ENCODE measurements at places on chromosomes 7 and 10.
A peak's percentile ranks its signal among the peaks of the same experiment; 100 is the strongest.

GRCh38 chr7:65233409-65234034, 140.1 kb upstream of the ZNF92 start:
- DNase-seq, result no peak

DNA sequence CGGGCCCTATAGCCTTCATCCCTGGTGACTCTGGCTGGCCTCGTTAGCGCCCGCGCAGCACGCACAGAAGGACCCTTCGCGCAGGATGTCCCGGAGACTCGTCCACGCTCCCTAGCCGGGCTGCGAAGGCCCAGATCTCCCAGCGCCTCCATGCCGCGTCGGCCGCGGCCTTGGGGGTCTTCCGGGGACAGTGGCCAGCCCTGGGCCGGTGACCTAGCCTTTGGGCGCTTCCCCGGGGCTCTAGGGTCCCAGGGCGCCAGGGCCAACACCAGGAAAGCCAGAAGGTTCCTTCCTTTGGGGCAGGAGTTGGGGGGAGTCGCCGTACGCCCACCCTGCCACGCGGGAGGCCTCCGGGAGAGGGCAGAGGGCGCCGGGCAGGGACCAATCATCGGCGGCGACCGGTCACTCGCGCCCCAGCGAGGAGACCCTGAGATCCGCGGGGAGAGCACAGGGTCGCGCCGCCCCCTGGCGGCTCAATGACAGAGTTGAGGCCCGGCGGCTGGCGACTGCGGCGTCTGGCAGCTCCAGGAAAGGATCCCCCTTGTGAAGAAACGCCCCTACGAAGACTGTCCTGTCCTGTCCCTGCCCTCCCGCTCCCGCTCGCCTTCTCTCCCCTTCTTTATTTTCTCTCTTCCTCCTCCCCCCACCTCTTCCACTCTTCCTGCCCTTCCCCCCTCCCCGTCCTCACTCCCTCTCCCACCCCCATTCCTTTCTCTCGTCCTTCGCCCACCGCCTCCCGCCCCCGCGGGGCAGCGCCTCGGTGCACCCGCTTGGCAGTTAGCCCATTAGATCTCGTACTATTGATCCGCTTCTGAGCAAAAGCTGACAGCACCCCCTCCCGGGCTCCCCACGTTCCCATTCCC, 62.3 kb upstream of the LBX1 start:
- peak; percentile 57 for DNase-seq

DNA sequence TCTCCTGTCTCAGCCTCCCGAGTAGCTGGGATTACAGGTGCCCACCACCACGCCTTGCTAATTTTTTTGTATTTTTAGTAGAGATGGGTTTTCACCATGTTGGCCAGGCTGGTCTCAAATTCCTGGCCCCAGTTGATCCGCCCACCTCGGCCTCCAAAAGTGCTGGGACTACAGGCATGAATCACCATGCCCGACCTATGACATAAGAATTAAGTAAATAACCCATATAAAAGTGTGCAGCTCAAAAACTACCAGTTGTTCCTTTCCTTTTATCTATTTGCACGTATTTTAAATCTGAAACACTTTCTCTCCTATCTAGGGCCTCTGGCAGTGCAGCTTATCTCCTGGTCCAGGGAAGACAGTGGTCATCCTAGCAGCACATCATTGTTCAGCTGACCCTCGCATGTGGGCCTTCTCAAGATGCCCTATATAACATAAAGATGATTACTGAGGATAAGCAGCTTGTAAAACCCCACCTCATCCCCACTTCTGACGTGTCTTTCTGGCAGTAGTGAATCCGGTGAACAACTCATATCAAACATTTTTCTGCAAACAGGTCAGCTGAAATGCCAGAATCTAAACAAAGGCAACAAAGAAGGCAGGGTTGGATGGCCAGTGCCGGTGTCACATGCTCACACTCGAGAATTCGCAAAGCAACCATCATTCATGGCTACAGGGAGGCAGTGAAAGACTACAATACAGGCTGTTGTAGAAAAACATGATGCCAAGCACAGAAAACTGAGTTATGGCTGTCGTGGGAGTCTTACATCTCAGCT, 36.0 kb upstream of the KCNIP2 start:
- DNase-seq, result peak; percentile 69

DNA sequence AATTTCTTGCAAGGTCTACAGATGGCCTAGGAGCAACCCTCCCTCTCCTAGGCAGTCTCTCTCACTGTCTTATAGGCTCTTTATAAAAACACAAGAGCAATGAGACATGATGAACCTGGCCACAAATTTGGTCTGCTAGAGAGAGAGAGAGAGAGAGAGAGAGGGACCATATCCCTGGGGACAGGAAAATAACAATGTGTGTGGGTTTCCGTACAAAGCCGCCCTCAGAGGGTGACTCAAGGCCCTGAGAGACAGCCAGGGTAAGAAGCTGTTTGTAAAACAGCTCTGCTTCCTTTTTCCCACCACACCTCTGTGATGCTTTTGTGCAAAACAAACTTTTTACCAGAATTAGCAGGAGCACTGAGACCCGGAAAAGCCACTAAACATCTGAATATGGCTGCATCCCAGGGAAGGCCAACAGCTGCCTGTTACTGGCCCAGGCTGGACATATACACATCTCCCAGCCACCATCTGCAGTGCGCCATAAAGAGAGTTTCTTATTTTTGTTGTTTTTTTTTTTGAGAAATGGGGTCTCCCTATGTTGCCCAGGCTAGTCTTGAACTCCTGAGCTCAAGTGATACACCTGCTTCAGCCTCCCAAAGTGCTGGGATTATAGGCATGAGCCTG, 18.4 kb downstream of the GIMAP5 start:
- no peak for DNase-seq

- DNase-seq, result peak; percentile 86
These were observed 1.1 kb downstream of the RADIL start for GRCh38 chr7:4882169-4883032.

DNA sequence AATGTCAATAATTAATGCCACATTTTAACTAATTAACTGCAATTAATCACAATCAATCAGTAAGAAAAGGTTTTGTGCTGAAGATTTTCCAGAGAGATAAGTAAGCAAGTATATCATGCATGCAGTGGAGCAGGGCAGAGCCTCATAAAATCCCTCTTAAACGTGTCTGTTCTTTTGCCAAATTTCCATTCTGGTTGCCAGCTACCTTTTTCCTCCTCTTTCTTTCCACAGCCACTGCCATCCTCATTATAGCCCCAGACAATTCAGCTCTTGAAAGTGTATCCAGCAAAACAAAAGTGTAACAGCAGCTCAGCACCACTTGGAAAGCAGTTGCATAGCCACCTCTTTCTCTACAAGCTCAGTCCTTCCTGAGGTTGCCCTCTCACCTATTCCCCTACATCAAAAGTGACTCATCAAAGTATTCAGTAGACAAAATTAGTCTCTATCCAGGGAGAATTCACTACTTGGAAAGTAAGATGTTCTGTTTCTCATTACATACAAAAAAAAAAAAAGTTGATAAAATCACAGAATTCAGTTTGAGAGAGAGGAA, 26.9 kb upstream of the EPHB6 start:
- no peak for DNase-seq

DNA sequence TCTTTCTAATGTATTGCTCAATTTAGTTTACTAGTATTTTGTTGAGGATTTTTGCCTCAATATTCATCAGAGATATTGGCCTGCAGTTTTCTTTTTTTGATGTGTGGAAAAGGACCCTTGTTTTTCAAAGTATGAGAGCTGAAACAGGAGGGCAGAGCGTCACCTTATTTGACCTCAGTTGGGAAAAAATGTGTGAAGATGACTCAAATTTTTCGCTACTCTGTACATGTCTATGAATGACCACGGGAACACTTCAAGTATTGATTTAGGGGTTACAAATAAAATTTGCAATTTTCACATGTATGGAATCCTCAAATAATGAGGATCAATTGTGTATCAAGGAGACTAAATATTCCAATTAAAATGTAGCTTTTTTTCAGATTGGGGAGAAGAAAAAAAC, 103.1 kb downstream of the ZFAND4 start:
- no peak for DNase-seq

GRCh38 chr7:107744345-107744750, 406 bp downstream of the CBLL1 start:
- no peak for DNase-seq

DNA sequence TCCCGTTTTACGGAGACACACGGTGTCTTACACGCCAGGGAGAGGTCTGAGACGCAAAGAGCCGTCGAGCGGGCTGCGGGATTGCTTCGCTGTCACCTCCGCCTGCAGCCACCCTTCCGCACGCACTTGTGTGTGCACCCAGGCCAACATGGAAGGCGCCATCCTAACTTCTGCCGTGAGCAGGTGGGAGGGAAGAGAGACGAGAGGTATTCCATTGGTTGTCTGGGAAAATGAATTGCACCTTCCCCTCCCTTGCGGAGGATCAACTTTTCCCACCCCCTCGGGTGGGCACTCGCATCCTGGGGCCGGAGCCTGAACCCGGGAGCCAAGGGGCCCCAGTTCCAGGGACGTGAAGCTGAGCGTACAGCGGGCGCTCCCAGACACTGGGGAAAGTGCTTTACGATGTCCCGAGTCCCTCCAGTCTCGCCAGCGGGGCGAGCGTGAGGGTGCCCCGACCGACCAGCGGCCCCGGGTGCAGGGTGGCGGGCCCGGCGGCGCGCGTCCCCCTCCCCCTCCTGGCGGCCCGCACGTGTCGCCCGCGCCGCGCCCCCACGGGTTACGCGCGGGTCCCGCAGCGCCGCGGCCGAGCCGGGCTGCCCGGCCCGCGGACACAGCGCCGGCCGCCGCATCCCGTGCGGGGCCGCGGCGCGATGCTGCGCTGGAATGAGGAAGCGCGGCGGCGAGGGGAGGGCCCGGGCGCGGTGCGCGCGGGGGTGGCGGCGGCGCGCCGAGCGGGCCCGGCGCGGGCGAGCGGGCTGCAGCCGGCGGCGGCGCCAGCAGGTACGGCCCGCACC, 984 bp upstream of the IKZF1 start:
- no peak for DNase-seq

DNA sequence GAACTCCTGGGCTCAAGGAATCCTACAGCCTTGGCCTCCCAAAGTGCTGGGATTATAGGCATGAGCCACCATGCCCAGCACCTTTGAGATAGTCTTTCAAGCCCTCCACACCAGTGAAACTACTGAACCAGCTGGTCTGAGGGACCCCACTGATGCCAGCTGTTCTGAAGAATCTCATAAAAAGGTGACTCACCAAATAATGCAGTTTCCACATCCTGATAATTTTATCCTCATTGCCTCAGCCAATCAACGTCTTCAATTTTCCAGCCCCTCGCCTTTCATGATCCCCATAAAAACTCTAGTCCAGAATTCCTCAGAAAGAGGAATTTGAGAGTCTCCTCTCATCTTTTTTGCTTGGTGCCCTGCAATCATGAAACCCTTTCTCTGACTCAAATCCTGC, 1691.6 kb upstream of the LRRTM3 start:
- no peak for DNase-seq

GRCh38 chr7:16422917-16423316, 1.6 kb upstream of the CRPPA start:
- DNase-seq, result no peak

DNA sequence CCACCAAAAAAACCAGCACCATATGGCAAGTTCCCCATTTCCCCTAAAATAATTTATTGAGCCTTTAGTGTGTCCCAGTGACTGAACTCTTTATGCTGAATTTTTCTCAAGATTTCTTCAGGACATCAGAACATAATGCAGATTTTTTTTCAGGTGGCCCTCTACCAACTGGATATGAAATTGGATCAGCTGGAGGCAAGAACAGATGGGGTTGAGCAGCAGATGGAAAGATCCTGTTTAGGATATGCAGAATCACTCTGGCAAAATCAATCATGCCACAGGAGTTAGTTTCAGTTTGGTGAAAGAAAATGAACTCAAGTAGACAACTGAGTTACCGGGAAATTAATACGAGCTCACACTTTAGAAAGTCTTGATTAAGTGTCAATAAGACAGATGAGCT, 761.5 kb upstream of the C7orf33 start:
- no peak for DNase-seq

DNA sequence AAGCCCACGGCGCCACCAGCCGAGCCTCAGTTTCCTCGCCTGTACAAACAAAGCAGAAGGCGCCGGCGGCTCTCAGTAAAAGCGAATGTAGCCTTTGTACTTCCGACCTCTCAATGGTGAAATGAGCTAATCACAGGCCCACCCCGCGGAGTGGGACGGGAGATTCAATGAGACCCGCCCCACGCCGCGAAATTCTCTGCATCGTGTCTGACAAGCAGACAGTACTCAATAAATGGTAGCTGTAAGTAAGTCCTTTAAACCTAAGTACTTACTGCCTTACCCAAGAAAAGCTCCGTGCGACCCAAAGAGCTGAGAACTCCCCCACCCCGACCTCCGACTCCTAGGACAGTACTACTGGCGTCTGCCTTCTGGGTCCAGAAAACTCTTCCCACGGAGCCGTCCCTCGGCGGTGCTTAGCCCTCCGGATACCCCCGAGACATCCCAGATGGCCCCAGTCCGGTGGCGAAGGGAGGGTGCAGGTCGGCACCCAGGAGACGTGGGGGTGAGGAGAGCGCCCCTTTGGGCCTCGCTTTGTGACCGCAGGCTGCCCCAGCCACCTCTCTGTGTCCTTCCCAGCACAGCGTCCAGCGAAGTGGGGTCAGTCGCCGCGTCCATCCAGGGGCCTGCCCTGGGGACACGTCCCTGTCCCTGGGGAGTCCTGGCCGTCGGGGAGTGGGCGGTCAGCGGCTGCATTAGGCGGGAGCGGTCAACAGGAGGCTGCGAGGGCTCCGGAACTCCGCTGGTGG, 972 bp upstream of the CXCL12 start:
- DNase-seq, result no peak

GRCh38 chr10:127364034-127364433, 167.6 kb upstream of the INSYN2A start:
- DNase-seq, result no peak

DNA sequence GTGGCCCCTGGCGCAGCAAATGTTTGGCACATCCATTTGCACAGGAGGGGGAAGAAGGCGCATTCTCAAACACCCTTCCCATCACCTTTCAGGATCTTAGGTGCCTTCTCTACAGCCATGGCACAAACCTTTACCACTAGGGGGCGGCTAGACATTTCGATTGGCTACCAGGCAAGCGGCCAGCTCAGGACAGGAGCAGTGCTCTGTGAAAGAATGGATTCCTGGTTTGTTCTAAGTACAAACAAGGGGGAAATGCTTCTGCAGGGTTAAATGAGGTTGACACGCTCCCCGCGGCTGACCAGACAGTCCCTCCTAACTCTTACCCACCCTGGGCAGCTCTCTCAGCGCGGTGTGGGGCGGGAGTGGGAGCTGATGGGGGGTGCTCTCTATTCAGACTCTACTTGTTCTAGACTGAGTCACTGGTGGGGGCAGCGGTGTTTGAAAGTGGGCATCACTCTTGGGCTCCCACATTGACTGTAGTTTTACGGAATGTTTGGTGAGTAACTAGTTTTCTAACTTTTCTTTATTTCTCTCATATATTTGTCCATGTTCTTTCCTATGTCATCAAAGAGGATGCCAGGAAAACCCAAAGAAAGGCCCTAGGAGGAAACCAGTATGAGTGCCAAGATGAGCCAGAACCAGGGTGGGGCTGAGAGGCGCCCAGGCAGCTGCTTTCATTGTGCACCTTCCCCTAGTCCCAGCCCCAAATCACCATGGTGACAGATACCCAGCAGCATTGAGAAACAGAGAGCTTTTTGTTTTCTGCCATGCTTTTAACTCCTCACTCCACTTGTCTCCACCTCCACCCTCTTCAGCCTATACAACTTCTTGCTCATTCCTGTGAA, 61.4 kb upstream of the GPR158 start:
- DNase-seq, result peak; percentile 78
